Activated CD8-positive, alpha-beta T cell treated with anti-CD3 and anti-CD28 coated beads for 36 hours (primary cell): ENCODE measurements at places on chromosomes 13 and 19. TPM values are rescaled to one million over a fixed set of nuclear protein-coding genes. Genes with fewer than 3 reads are reported as not detected.

CYP2S1 gene
- total RNA-seq, result not detected

SOHLH2 gene
- not detected for total RNA-seq

BABAM1 gene
- 105 TPM for total RNA-seq

FXYD3 gene
- total RNA-seq, result not detected

IRGQ gene
- total RNA-seq, result 17.9 TPM

AMH gene
- total RNA-seq, result 6.1 TPM

FFAR2 gene
- not detected for total RNA-seq

DNA sequence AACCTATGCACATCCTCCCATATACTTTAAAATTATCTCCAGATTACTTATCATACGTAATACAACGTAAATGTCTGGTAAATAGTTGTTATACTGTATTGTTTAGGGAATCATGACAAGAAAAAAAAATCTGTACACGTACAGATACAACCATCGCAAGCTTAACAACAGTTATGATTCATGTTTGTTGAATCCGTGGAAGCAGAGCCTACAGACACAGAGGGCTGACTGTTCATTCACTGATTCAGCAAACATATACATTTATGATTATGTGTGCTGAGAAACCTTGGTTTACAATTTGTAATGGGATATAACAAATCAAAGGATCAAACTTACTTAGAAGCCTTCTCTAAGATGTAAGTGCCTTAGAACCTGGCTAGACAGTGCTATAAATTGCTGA is 1.5 kb downstream of the ZNF260 start:
- H3K4me3 ChIP-seq, result peak overlapping the region; percentile 46
- H3K4me1 ChIP-seq, result peaks cover 15% of the 10 kb centered on the region
- DNase-seq, result no peak
- peaks cover 70% of the 10 kb centered on the region for H3K36me3 ChIP-seq

DNA sequence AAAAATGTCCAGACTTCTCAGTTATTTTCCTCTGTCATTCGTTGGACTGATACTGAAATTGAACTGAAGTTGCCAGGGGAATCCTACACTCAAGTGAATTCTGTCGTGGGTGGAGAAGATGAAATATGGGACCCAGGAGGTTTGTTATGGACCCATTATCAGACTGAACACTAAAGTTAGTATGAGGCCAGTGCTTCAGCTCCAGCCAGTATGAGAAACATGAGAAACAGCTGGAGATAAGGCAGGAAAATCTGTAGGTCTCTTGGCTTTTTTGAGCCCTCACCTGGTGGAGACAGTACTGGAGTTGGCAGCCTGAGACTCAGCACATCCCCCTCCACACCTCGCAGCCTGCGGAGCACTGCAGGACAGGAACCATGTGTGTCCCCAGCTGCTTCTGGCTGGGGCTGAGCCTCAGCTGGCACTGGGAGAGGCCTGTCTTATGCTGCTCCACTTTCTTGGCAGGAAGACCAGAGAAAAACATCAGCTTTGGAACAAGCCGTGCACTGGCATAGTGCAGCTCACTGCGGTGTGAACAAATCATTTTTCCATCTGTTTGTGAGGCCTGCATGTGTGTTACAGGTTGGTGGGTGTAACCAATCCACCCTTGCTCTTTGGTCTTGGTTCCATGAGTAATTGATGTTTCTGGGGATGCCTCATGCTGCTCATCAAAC is 641.0 kb downstream of the FGF9 start:
- peaks cover 1% of the 10 kb centered on the region for H3K27me3 ChIP-seq
- no peak for DNase-seq
- peaks cover 5% of the 10 kb centered on the region for H3K36me3 ChIP-seq
- no peak overlapping the region for H3K27ac ChIP-seq

DNA sequence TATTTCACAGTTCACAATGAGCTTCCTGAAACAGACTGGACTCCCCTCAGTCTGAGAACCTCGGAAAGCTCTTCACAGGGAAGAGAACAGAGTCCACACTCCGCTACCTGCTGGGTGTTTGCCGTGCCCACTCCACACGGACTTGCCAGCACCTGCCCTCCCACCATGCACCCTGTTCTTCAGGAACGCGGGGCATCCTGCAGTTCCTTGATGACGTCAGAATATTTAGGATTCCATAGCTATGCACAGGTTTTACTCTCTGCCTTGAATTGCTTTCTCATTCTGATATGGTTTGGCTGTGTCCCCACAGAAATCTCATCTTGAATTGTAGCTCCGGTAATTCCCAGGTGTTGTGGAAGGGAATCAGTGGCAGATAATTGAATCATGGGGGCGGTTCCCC is 74.4 kb upstream of the FARP1 start:
- no peaks in the 10 kb centered on the region for H3K27me3 ChIP-seq
- no peaks in the 10 kb centered on the region for H3K36me3 ChIP-seq
- no peak overlapping the region for H3K4me3 ChIP-seq
- DNase-seq, result no peak
- no peak overlapping the region for H3K27ac ChIP-seq
- H3K4me1 ChIP-seq, result no peaks in the 10 kb centered on the region

GRCh38 chr13:29858231-29858630 is 7.8 kb upstream of the UBL3 start:
- H3K27ac ChIP-seq, result no peak overlapping the region
- peaks cover 7% of the 10 kb centered on the region for H3K4me1 ChIP-seq
- no peaks in the 10 kb centered on the region for H3K36me3 ChIP-seq
- H3K27me3 ChIP-seq, result peaks cover 3% of the 10 kb centered on the region

GRCh38 chr13:111925146-111925875 is 141.6 kb upstream of the SOX1 start:
- H3K27me3 ChIP-seq, result peaks cover 3% of the 10 kb centered on the region
- no peaks in the 10 kb centered on the region for H3K4me1 ChIP-seq
- no peak overlapping the region for H3K27ac ChIP-seq
- H3K4me3 ChIP-seq, result no peak overlapping the region
- H3K36me3 ChIP-seq, result no peaks in the 10 kb centered on the region

DNA sequence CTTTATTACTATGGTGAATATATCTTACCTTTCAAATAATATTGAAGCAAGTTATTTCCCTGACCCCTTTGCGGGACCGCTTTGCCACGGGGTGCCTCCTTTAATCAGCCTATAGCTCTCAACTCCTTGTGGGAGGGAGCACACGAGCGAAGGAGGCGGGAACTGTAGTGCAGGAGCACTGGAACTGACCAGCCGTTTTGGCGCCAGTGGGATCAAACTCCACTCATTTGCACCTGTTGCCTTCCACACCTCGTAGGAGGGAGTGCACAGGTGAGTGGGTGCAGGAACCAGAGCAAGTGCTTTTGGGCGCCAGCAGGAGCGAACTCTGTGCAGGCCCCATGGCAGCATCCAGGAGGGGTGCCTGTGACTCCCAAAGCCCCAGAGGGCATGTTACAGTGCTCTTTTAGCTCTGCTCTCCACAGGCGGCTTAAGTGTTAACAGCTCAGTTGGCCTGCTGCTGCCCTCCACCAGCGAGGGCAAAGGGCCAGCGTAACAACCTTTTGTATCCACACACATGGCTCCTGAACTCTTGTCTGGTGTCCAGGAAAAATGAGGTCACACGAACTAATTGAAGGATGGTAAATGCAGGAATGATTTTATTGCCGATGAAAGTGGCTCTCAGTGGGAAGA is 206.9 kb downstream of the GGACT start:
- H3K4me1 ChIP-seq, result peaks cover 4% of the 10 kb centered on the region
- H3K4me3 ChIP-seq, result no peak overlapping the region
- no peaks in the 10 kb centered on the region for H3K27me3 ChIP-seq
- peaks cover 25% of the 10 kb centered on the region for H3K36me3 ChIP-seq
- H3K27ac ChIP-seq, result no peak overlapping the region

DNA sequence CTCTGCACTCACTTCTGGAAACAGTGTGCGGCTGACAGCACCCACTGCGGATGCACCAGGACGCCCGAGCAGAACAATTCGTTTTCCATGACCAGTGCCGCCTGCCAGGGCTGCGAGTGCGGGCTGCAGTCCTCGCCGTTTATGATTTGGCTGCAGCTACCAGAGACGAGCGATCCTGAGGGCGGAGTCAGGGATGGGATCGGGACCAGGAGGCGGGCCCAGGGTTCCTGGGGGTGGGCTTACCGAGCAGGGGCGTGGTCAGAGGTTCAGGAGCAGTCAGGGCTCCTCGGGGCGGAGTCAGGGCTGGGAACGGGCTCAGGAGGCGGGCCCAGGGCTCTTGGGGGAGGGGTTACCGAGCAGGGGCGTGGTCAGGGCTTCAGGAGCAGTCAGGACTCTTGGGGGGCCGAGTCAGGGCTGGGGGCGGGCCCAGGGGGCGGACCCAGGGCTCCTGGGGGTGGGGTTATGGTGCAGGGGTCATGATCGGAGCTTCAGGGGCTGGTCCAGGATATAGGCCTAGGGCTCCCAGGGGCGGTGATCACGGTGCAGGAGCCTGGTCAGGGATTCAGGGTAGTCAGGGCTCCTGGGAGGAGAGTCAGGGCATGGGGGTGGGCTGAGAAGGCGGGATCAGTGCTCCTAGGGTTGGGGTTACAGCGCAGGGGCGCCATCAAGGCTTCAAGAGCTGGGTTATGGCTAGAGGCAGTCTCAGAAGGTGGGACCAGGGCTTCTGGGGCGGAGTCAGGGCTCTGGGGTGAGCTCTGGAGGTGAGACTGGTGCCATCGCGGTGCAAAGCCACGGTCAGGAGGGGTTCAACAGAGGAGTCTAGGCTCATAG is 1.7 kb downstream of the KLK4 start:
- H3K36me3 ChIP-seq, result no peaks in the 10 kb centered on the region
- no peak overlapping the region for H3K4me3 ChIP-seq
- DNase-seq, result peak; percentile 58
- peaks cover 8% of the 10 kb centered on the region for H3K4me1 ChIP-seq
- H3K27me3 ChIP-seq, result peaks cover 39% of the 10 kb centered on the region

DNA sequence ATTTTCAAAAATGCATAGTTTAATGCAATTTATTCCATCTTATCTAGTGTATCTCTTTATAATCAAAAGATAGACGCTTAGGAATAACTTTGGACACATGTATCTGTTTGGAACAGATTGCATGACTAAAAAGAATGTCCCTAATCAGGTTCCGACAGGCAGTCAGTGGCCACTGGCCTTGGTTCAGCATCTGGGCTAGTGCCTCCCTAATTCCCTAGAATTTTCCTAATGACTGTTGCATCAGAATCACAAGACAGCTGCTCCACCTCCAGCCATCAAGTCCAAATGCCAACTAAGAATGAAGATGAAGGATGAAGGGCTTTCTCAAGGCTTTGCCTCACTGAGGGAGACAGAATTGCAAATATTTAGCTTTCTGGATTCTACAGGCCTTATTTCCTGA is 173.8 kb downstream of the EFNB2 start:
- H3K4me3 ChIP-seq, result no peak overlapping the region
- H3K36me3 ChIP-seq, result no peaks in the 10 kb centered on the region
- DNase-seq, result no peak
- no peaks in the 10 kb centered on the region for H3K4me1 ChIP-seq
- H3K27ac ChIP-seq, result no peak overlapping the region
- H3K27me3 ChIP-seq, result no peaks in the 10 kb centered on the region

GRCh38 chr13:21243045-21243897 is 66.8 kb downstream of the MRPL57 start:
- H3K36me3 ChIP-seq, result no peaks in the 10 kb centered on the region
- H3K4me1 ChIP-seq, result peaks cover 7% of the 10 kb centered on the region
- H3K4me3 ChIP-seq, result no peak overlapping the region
- no peak for DNase-seq

GRCh38 chr13:27117158-27117557 is 54.5 kb downstream of the USP12 start:
- no peak for DNase-seq
- H3K4me1 ChIP-seq, result peaks cover 47% of the 10 kb centered on the region
- H3K4me3 ChIP-seq, result no peak overlapping the region

GRCh38 chr13:98272549-98272948 is 95.5 kb upstream of the RNF113B start:
- H3K27ac ChIP-seq, result no peak overlapping the region
- no peaks in the 10 kb centered on the region for H3K4me1 ChIP-seq
- peaks cover 1% of the 10 kb centered on the region for H3K27me3 ChIP-seq
- no peaks in the 10 kb centered on the region for H3K36me3 ChIP-seq
